Spleen (tissue), 13 donors: ENCODE measurements at places on chromosomes 7 and 10. TPM values are rescaled to one million over a fixed set of nuclear protein-coding genes. Genes with fewer than 3 reads are reported as not detected.

DNA sequence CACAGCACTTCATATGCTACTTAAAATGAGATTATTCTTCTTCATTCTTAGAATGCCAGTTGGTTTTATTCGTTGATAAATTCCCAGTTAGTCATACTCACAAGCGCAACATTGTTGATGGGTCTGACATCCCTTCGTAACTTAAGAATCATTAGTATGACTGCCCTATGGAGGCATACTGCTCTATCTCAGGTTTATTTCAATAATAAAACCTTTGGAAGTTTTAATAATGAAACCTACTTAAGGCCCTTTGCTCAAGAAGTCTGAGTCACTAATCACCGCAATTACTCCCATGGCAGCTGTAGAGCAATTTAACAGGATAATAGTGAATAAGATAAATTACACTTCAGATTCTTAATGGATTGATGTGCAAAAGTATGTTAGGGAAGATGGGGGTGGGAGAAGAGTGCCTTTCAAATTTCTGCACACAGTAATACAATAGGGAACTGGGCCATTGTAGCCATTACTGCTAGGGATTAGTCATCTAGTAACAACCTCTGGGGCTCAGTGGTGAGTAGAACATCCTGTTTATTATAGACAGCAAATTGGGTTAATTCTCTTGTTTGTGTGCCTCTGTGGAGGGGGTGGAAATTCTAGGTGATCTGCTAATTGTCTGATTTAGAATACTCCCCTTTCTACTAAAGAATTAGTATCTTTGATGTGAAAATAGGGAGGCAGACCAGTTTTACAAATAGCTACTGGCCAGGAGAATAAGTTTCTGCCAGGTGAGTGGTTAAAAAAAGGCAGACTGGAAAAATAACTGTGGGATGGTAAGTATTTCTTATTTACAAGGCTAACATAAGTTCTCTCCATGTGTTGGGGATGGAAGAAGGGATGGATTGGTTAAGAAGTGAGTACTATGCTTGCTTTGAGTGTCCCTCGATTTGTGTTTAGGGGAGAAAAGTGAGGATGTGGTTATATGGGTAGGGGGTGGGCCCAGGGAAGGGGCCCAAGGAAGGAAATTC lies 74.5 kb upstream of the VKORC1L1 start:
- no peak overlapping the region for H3K27ac ChIP-seq
- peaks cover 17% of the 10 kb centered on the region for H3K36me3 ChIP-seq
- no peak overlapping the region for H3K4me3 ChIP-seq
- no peak for DNase-seq

GRCh38 chr7:52771177-52771576 lies 264.3 kb upstream of the POM121L12 start:
- no peak overlapping the region for H3K27ac ChIP-seq
- no peaks in the 10 kb centered on the region for H3K4me1 ChIP-seq
- no peak for DNase-seq
- H3K36me3 ChIP-seq: no peaks in the 10 kb centered on the region
- no peak overlapping the region for H3K4me3 ChIP-seq

Gene TLX1
- 35.0 TPM for total RNA-seq

GRCh38 chr7:6403907-6404306 lies 43.8 kb downstream of the DAGLB start:
- no peak overlapping the region for H3K27ac ChIP-seq
- H3K36me3 ChIP-seq: peaks cover 100% of the 10 kb centered on the region
- no peak overlapping the region for H3K4me3 ChIP-seq
- no peaks in the 10 kb centered on the region for H3K27me3 ChIP-seq
- DNase-seq: peak; percentile 47

DNA sequence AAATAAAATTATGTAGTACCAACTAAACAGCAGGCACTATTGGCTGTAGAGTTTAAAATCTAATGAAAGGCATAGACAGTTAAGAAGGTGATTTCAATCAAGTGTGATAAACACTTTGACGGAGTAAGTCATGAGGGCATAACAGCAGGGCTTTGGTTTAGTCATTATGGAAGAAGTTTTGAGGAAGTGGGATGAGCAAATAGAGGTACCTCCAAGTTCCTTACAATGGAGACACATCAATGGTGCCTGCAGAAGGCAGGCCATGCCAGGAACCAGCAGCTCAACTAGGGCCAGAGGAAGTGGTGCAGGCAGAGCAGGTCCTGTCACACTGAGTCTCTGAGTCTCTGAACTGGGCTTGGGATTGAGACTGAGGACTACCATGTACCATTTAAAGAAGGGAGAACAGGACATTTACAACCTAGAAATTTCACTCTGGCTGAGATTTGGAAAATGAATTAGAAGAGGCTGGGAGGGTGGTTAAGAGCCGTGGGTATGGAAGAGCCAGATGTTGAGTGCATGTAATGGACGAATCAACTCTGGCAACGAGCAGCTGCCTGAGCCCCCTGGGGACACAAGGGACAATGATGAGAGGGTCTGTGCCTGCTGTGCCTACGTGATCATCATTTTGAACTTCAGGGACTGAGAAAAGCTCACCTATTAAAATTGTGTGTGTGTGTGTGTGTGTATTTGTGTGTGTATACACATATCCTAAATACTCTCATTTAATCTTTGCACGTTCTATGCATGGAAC lies 208.7 kb upstream of the POM121L12 start:
- no peaks in the 10 kb centered on the region for H3K27me3 ChIP-seq
- H3K36me3 ChIP-seq: no peaks in the 10 kb centered on the region
- no peak overlapping the region for H3K27ac ChIP-seq
- no peak for DNase-seq
- no peak overlapping the region for H3K4me3 ChIP-seq

DNA sequence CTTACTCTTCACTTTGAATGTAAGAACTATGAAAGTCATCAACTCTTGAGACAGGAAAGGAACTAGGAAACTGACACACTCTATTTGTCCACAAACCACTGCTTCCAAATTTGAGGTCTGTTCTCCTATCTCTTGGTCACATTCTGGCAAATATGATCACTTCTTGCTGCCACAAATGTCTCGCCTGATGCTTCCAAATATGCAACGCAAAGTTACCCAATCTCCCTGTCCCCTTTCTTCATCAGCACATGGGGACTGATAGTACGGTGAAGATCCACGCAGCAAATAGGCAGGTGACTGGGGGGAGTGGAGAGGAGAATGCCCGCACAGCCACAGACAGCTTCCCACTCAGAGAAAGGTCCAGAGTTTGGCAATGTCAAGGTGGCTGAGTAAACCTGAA lies 92.6 kb upstream of the TCF7L2 start:
- DNase-seq: no peak
- H3K36me3 ChIP-seq: no peaks in the 10 kb centered on the region
- H3K27ac ChIP-seq: no peak overlapping the region
- H3K4me3 ChIP-seq: no peak overlapping the region
- H3K27me3 ChIP-seq: no peaks in the 10 kb centered on the region

DNA sequence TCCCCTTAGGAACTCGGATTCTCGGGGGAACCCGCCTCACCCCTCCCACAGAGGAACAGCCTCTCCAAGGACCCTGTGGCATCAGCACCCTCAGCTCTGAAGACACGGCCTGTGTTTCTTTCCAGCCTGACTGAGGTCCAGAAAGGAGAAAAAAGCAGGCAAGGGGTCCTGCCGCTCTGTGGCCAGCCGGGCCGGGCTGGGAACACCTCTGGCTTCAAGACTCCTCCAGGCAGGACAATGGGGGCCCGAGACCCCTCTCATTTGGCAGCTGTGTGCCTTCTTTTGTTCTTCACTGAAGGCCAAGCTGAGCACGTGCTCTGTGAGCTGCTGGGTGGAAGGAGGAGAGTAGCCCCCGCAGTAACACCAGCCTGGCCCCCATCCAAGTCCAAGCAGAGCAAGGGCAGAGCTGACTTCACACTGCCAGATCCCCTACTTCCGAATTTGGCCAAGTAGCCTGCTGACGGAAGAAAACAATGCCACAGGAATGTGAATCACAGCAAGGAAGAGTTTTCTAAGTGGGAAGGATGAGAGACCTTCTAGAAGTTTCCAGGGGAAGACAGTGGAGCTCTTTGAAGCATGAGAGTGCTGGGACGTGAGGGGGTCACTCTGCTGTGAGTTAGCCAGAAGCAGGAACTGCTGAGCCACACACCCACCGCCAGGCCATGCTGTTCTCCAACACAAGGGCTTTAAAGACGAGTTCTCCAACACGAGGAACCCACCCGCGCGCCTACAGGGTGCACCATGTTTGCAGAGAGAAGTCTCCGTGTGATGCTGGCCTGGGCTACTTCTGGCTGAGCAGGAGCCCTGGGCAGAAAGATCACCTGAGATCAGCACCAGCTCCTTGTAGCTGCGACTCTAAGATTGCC lies 3.1 kb downstream of the CNPY1 start:
- H3K4me3 ChIP-seq: no peak overlapping the region
- no peak overlapping the region for H3K27ac ChIP-seq
- no peaks in the 10 kb centered on the region for H3K36me3 ChIP-seq

GRCh38 chr10:117552701-117553141 lies 10.2 kb downstream of the EMX2 start:
- H3K27me3 ChIP-seq: peaks cover 84% of the 10 kb centered on the region
- H3K4me3 ChIP-seq: no peak overlapping the region
- no peak overlapping the region for H3K27ac ChIP-seq
- H3K36me3 ChIP-seq: no peaks in the 10 kb centered on the region

Gene PRKG1
- total RNA-seq: 7.4 TPM

Gene STOX1
- total RNA-seq: not detected

- H3K36me3 ChIP-seq: no peaks in the 10 kb centered on the region
- H3K4me1 ChIP-seq: peaks cover 10% of the 10 kb centered on the region
- no peak overlapping the region for H3K4me3 ChIP-seq
- DNase-seq: peak; percentile 89
Observed at GRCh38 chr10:451021-451471, 238.4 kb downstream of the DIP2C start.

- DNase-seq: no peak
- no peak overlapping the region for H3K4me3 ChIP-seq
- peak overlapping the region; percentile 99 for H3K27ac ChIP-seq
- H3K36me3 ChIP-seq: peaks cover 16% of the 10 kb centered on the region
- no peaks in the 10 kb centered on the region for H3K27me3 ChIP-seq
- H3K4me1 ChIP-seq: peaks cover 37% of the 10 kb centered on the region
Observed at GRCh38 chr7:44887293-44887692, 2.0 kb upstream of the PURB start.

Gene EN2
- not detected for total RNA-seq
